ENCODE measurements at places on chromosomes 7 and 10.

GRCh38 chr10:47233631-47234030, 66.4 kb upstream of the GDF10 start:
- DNase-seq, result no peak

GRCh38 chr10:43316516-43316915, 49.7 kb upstream of the RASGEF1A start:
- DNase-seq, result no peak

GRCh38 chr7:111090846-111091245, at the start of gene LRRN3:
LRRN3 (plus strand) TSS chr7:111091127; CDS start chr7:111122773, 31,646 bp downstream.
- DNase-seq, result peak; percentile 52

DNA sequence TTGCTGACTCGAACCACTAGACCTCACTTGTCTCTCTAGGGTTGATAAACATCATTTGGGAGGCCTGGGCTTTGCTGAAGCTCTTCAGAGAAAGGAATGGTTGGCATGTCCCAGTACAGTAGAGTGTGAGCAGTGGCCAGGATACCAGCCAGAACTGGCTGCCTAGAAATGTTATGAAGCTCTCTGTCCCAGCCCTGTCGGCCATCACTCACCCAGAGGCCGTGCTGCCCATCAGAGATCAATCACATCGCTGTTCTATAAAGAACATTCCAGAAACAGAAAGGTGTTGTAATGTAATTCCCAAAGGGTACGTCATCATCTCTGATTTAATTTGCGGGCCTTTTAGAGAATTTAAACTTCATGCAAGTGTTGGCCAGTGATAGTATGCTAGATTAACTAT, 111.5 kb downstream of the PRPF18 start:
- peak; percentile 59 for DNase-seq

DNA sequence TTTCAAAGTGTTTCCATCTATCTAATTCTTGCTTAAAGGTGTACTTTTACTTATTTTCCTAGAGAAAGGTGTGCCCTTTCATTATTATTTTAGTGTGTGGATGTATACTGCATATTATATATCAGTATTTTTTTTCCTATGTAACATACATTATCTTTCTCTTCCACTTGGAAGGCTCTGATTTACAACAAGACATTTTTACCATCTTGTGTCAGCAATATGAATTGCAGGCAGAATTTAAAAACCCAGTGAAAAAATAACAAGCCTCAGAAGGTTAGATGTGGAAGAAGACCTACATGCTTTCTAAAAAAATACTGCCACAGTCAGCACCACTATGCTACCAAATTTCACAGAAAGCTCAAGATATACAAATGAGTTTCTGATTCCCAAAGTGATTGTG, 327.7 kb upstream of the STEAP1 start:
- DNase-seq, result no peak
